Activated CD4-positive, alpha-beta T cell treated with anti-CD3 and anti-CD28 coated beads, Interleukin-2, amount 50 U/mL, for 24 hours (primary cell): ENCODE measurements at places on chromosomes 4 and X.
A peak's percentile ranks its signal among the peaks of the same experiment; 100 is the strongest.

DNA sequence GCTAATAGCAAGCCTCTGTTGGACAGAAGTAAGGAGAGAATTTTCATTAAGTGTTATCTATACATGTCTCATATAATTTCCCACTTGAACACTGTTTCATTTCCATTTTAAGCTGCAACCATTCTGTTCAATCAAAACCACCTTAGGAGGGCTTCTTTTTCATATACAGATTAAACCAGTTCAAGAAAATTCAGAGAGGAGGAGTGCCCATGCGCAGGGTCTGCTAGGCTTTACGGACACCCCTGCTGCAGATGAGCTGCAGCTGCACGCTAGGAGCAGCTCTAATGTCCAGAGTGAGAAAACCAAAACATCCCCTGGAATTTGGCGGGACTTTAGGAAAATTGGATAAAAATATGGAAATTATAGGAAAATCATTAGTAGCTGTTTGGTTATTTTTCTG lies 541.0 kb downstream of the SPRY1 start:
- DNase-seq = no peak

DNA sequence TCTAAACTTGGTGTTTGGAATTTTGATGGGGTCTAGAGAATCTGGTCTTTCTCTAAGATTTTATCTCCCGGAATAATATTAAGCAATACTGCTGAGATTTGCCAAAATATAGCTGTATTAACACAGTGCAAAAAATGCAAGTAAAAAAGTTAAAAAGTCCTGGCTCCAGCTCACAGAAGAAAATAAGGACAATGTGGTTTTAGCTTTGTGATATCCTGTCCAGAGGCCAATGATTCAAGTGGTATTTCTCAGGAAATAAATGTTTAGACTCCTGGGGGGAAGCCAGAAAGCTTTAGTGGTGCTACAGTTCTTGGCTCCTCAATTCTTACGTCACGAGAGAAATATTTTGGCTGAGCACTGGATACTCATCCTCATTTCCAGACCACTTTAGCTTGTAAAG lies 40.9 kb upstream of the IL13RA2 start:
- no peak for DNase-seq

GRCh38 chr4:152255437-152255836 lies 280.5 kb downstream of the FBXW7 start:
- DNase-seq = peak; percentile 51

- no peak for DNase-seq
Observed at GRCh38 chr4:84809946-84810345, 156.5 kb downstream of the WDFY3 start.

- DNase-seq = no peak
Observed at GRCh38 chr4:17780501-17781299, 721 bp downstream of the FAM184B start.

DNA sequence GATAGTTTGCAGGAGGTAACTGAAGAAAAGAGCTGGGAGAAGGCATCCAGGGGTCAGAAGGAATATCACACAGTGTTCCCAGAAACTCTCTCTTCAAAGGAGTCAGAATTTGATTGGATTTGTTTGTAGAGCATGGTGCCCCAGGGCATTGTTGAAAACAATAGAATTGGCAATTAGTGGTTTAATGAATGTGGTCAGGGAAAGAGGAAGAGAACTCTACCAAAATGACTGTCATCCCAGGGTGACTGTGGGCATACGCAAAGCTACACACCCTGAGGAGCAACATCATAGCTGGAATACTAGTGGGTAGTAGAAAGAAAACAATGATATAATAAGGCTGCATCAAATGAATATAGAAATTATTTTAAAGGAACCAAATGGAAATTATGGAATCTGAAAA lies 21.5 kb downstream of the TNIP2 start:
- no peak for DNase-seq

GRCh38 chr4:159047478-159048165 lies 55.3 kb upstream of the RAPGEF2 start:
- no peak for DNase-seq

DNA sequence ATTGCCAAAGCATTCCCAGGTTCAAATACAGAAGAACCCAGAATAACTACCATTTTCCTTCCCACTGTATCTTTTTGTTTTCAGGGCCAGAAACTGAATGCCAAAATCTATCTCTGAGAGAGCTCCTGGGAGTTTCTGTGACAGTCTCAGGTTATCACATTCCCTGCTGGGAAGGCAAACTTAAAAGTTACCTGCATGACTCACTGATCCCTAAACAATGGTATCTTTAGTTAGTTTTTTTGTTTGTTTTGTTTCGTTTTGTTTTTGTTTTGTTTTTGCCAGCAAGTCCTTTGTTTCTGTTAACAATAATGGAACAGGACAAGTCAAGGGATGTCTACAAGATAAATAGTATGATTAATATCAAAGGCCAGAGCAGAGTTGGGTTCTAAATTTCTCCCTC lies 34.3 kb downstream of the PAPSS1 start:
- DNase-seq = no peak

- DNase-seq = no peak
Observed at GRCh38 chr4:138656990-138657389, 358.6 kb upstream of the NOCT start.

GRCh38 chrX:47658301-47658683 lies 688 bp downstream of the UXT start:
- DNase-seq = no peak

DNA sequence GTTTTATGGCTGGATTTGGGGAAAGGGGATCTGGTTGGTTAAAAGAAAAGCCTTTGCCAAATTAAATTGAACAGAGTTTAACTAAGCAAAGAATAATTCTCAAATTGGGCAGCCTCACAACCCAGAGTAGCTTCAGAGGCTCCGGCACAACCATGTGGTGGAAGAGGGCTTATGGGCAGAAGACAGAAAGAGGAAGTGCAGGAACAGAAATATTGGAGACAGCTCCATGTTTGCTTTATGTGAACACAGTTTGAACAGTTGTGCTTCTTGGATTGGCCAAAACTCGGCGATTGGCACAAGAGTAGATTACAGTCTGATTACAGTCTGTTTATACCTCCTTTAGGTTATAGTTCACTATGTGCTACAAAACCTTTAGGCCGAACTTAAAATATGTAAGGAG lies 562.7 kb downstream of the TRIML1 start:
- DNase-seq = no peak

DNA sequence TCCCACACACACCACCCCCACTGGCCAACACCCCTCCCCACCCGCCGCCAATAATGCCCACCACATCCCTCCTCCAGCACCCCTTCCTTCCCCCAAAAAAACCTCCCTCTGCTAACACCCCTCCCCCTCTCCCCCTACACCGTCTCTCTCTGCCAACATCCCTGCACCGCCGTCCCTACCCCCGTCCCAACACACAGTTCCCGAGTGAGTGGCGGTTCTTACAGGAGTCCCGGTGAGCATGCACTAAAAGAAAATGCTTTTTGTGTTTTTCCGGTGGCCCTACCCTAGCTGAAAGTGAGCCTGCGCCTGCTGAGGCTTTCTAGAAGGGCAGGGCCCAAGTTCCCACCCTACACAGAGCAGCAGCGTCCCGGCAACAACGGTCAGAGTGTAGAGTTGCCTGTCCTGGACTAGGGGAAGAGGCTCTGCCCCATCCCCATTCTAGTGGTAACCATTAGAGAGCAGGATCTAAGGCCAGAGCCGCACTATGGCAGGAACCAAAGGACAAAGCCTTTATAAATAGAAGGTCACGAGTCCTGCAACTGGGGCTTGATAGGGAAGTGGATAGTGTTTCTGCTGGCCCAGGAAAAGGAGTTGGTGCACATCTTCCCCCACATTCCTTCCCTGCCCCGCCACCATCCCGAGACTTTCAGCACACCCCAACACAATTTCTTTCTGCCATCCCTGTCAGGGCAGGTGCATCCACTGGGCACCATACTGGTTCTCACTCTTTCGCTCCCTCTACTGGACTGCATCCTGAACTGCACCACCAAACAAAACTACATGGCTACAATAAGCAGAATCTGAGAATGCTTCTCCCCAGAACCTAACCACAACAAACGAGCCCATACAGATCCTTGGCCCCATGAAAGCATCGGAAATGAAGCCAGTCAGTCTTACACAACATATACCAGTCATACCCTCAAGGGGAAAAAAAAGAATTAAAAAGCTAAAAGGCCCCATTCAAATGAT lies 78.1 kb upstream of the PAGE3 start:
- DNase-seq = peak; percentile 3

DNA sequence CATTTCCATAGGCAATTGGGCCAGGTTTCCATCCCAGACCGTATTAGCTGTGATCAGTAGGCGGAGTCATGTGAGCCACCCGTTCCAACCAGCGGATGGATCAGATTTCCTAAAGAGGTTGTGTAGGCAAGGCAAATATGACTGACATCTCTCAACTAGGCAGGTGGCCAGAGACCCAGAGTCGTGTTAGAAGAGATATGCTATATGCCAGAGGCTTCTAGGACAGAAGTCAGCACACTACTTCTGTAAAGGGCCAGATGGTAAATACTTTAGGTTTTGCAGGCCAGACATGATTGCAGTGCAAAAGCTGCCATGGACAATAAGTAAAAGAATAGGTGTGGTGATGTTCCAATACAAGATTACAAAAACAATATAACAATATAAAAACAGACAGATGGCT lies 788.4 kb downstream of the RPA4 start:
- DNase-seq = no peak

GRCh38 chr4:41148931-41149330 lies 65.4 kb downstream of the APBB2 start:
- DNase-seq = no peak

- DNase-seq = no peak
Observed at GRCh38 chr4:145153904-145154298, 26.5 kb downstream of the OTUD4 start.

DNA sequence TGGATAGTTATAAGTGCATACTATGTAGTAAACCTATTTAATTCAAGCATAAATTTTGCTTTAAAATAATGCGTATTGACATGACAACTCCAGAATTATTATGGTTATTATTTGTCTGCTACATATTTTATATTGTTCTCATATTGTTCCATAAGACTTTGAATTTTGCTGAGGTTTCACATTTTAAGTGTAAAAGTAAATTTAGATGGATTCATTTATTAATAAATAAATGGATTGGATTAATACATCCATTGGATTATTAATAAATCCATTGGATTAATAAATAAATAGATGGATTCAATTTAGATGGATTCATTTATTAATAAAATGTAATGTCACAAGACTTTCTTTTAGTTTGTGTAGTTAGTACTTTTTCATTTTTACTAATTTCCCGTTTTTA lies 1768.0 kb upstream of the PCDH10 start:
- no peak for DNase-seq

DNA sequence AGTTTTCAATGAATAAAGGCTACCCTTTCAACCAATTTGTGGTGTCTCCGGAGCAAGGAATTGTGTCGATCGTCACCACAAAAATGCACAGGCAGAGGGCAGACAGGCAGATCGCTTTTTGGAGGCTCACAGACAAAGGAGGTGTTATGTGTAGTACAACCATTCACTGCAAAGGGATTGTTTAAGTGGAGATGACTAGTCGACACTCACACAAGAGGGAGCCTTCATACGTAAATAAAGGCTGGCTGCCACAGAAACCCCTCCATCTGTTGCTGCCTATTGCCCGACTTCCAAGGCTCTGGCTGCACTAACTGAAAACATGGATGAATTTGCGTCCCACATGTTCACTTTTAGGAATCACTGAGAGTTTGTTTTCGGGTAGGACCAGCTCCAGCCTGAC lies 281.1 kb downstream of the NKX6-1 start:
- no peak for DNase-seq

- DNase-seq = no peak
Observed at GRCh38 chr4:123653236-123653635, 256.6 kb downstream of the SPRY1 start.

DNA sequence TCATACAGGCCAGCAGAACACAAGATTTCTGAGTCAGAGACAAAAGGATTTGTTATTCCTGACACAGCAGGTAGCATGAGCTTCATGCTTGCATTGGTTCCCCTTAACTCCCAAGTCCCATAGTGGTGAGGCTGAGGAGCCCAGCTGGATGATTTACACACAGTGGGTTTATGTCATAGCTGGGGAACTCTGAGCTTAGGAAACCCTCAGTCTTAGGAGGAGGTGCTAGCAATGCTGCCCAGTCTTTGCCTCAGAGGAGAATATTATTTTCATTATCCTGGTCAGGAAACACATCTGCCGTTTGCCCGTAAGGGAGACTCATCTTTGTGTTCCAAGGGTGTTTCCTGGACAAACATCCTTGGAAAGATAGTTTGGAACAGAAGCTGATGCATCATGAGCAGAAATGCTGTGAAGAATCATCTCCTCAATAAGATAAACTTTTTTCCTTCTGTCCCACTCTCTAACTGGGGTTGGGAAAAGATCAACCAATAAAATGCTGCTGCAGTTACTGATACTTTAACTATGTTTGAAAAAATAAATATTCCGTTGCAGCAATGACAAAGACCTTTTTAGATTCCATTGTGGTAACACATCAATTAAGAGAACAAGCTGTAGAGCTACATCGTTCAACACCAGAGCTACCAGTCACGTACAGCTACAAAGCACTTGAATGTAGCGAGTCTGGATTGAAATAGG lies 146.8 kb downstream of the DCLK2 start:
- DNase-seq = no peak

GRCh38 chrX:1803741-1804140 lies 188.9 kb downstream of the ASMT start:
- no peak for DNase-seq

DNA sequence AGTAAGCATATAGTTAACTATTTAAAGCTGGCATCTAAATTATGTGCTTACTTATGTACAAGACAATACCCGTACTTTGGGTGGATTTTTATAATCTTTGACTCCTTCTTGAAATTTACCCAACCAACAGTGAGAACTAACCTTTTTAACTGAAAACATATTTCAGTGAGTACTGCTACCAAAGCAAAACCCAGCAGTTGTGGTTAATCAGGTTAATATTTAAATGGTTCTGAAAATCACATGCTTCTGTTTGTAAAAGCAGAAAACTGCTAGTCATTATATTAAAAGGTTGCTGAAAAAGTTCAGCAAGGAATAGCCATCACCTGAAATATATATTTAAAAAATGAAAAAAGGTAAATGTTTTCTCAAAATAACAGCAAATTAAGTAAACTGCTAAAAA lies 20.0 kb downstream of the UBE2D3 start:
- no peak for DNase-seq

- no peak for DNase-seq
Observed at GRCh38 chrX:152637649-152638442, at the start of gene GABRQ. Gene GABRQ (plus strand): TSS chrX:152637895. CDS start chrX:152638203, 308 bp downstream.

- DNase-seq = no peak
Observed at GRCh38 chrX:20135944-20136343, 5.7 kb downstream of the EIF1AX start.

GRCh38 chr4:175106301-175106700 lies 188.1 kb downstream of the ADAM29 start:
- DNase-seq = no peak
